ENCODE measurements at places on chromosomes 6 and 20.

GRCh38 chr6:53192682-53193188 is 44.1 kb upstream of the GCM1 start:
- DNase-seq: no peak

- no peak for DNase-seq
These were observed 49.5 kb downstream of the CD164 start for GRCh38 chr6:109332748-109333147.

- no peak for DNase-seq
These were observed 14.1 kb upstream of the TCFL5 start for GRCh38 chr20:62875419-62876361.

- no peak for DNase-seq
These were observed 198.9 kb downstream of the TSHZ2 start for GRCh38 chr20:53171065-53171464.

GRCh38 chr6:63787021-63787420 is 151.4 kb downstream of the PHF3 start:
- DNase-seq: no peak

GRCh38 chr6:100121854-100122609 is 128.0 kb upstream of the MCHR2 start:
- DNase-seq: no peak

DNA sequence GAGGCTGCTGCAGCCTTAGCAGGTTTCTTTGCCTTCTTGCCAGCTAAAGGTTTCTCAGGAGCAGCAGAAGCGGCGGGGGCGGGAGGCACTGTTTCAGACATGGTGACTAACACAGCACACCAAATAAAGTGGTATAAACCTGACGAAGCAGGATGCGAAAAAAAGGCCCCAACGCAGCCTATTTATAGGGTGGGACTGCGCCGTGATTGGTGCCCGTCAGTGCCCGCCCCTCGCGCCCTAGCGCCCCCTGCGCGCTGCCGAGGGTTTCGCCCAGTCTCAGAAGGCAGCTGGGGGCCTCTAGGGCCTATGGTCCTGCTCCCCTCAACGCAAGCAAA is 55.0 kb downstream of the TRIM38 start:
- peak; percentile 62 for DNase-seq

DNA sequence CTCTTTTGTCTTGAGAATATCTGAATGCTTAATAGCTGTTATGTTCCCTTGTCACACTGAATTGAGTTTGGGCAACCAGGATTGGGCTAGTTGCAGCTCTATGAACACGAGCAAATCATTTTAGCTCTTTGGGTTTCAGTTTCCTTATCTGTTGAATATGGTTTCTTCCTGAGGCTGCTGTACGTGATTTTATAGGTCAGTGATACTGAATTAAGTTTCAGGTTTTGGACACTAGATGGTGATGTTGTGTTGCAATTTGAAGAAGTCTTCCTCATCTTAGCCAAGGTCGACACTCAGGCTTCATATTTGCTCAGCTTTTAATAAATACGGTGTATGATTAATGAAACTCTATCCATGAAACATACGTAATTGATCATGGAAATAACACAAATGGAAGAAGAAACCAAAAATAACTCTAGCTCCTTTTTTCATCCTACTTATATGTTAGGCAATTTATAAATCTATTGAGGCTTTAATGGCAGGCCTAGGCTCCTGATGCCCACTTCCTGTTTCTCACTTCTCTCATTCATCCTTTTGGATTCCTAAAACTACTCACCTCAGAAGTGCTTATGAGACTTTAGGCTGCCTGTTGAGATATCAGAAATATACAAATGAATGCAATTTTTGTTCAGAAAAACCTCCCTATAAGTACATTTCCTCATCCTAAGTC is 354.1 kb upstream of the MAP3K7 start:
- peak; percentile 58 for DNase-seq

Data from stimulated activated naive CD4-positive, alpha-beta T cell (primary cell).